ENCODE measurements at places on chromosomes 4 and X. TPM values are rescaled to one million over a fixed set of nuclear protein-coding genes. Genes with fewer than 3 reads are reported as not detected.

DNA sequence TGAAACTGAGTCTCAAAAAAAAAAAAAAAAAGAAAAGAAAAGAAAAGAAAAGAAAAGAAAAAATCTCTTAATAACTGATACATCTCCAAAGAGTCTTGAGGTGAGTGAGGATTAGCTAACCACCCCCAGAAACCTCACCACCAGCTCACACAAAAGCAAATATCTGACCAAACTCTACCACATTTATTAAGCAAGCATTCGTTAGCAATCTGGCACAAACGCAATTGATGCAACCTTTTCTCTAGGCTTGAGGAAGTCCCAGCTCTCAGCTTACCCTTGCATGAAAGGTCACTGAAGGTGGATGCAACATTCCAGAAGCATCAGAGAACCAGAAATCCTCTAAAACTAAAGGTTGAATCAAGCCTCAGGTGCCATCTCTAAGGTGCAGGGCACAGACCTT, 231.9 kb upstream of the BCOR start:
- no peak for DNase-seq

Gene RPS6KA6
- 2.6 TPM for total RNA-seq

Gene ARMCX1
- total RNA-seq: 19.9 TPM

DNA sequence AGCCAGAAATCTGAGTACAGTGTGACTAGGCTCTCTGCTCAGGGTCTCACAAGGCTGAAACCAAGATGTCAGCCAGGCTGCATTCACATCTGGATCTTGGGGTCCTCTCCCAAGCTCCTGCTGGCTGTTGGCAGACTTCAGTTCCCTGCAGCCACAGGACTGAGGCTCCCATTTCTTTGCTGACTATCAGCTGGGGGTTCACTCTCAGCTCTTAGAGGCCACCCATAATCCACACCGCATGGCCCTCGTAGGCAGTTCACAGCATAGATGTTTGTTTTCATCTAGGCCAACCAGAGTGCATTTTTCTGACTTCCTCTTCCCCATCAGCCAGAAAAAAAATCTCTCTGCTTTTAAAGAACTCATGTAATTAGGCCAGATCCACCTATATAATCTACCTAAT, 8.2 kb upstream of the WDR44 start:
- DNase-seq: no peak

Gene EGF
- 2.6 TPM for total RNA-seq

- DNase-seq: no peak
Measured at GRCh38 chrX:154654372-154654771, 993 bp upstream of the CTAG2 start.

Gene CPE
- 135 TPM for total RNA-seq

Gene GPR173
- total RNA-seq: 4.6 TPM

- no peak for DNase-seq
Measured at GRCh38 chr4:163482190-163482589, 8.6 kb upstream of the TKTL2 start.

Gene NKX3-2
- total RNA-seq: not detected

DNA sequence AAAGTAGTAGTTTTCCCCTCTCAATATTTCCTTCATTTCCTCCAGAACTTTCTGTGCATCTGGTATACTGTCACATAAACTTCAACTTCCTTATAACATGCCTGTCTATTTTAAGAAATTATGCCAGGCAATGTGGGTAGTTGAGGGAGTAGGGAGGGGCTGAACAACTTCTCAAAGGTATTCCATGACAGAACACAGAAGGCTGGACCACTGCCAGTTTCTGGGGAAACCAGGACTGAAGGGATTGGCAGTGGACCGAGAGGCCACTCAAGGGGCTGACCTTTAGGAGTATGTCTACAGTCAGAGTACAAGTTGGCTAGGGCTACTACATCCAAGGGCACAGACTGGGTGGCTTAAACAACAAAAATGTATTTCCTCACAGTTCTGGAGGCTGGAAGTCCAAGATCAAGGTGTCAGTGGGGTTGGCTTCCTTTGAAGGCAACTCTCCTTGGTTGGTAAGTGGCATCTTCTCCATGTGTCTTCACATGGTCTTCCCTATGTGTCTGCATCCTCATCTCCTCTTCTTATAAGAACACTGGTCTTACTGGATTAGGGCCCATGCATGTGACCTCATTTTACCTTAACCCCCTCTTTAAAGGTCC, 6.9 kb downstream of the SH3RF1 start:
- no peak for DNase-seq

DNA sequence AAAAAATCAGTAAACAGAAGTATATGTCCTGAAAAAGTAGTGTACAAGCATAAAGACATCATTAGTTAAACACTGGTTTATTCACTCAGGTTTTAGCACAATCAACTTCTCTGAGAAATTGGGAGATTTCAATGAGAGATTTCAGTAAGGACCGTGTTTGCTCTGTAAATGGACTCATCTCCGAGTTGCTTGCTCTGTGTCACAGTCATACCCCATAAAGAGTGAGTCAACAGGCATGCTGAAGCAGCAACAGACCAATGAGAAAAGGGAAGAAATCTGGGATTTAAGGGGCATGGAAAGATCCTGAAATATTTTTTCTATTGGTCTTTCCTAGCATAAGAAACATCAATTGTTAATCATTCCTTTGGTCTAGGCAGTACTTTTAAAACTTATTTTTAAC, 4.7 kb downstream of the GLUD2 start:
- no peak for DNase-seq

- DNase-seq: no peak
Measured at GRCh38 chr4:48634688-48635308, 144.7 kb downstream of the ZAR1 start.

Data from lung (tissue), 17 donors.